Stimulated activated CD4-positive, alpha-beta T cell treated with anti-CD3 and anti-CD28 coated beads, Interleukin-2, amount 100 ng/mL, for 4 hours (primary cell): ENCODE measurements at places on chromosomes 11 and 22.

GRCh38 chr11:71423181-71423790 lies 24.9 kb downstream of the DHCR7 start:
- DNase-seq: no peak

DNA sequence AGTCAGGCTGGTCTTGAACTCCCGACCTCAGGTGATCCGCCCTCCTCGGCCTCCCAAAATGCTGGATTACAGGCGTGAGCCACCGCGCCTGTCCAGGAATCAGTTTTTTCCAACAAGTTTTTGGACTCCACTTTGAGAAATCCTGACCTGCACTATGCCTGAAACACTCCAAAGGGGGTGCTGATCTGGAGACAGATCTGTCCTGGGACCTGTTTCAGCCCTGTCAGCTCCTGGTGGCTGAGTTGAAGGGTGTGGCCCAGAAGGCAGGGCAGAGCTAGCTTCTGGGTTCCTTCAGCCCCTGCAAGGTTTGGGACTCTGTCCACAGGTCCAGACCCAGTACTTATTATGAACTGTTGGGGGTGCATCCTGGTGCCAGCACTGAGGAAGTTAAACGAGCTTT lies 1.2 kb downstream of the DNAJC4 start:
- no peak for DNase-seq

DNA sequence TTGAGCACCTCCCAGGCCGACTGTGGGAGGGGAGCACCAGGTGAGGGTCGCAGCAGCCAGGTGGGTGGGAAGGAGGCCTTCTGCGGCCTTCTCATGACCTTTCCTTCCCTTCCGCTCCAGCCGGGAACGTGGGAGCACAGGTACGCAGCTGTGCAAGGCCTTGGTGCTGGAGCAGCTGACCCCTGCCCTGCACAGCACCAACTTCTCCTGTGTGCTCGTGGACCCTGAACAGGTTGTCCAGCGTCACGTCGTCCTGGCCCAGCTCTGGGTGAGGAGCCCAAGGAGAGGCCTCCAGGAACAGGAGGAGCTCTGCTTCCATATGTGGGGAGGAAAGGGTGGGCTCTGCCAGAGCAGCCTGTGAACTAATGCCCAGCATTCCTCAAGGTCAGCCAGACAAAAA lies 2.6 kb downstream of the IL18BP start:
- no peak for DNase-seq

- DNase-seq: no peak
These were observed 293.2 kb downstream of the ETS1 start for GRCh38 chr11:128294001-128294670.

- DNase-seq: no peak
These were observed 36.4 kb downstream of the SWAP70 start for GRCh38 chr11:9700105-9700801.

GRCh38 chr11:61488651-61489291 lies 19.8 kb upstream of the LRRC10B start:
- DNase-seq: no peak

DNA sequence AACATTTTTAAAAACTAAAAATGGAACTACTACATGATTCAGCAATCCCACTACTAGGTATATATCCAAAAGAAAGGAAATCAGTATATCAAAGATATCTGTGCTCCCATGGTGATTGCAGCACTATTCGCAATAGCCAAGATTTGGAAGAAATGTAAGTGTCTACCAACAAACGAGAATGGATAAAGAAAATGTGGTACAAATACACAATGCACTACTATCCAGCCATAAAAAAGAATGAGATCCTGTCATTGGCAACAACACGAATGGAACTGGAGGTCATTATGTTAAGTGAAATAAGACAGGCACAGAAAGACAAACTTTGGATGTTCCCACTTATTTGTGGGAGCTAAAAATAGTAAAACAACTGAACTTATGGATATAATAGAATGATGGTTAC lies 575.9 kb upstream of the CCDC90B start:
- DNase-seq: no peak

DNA sequence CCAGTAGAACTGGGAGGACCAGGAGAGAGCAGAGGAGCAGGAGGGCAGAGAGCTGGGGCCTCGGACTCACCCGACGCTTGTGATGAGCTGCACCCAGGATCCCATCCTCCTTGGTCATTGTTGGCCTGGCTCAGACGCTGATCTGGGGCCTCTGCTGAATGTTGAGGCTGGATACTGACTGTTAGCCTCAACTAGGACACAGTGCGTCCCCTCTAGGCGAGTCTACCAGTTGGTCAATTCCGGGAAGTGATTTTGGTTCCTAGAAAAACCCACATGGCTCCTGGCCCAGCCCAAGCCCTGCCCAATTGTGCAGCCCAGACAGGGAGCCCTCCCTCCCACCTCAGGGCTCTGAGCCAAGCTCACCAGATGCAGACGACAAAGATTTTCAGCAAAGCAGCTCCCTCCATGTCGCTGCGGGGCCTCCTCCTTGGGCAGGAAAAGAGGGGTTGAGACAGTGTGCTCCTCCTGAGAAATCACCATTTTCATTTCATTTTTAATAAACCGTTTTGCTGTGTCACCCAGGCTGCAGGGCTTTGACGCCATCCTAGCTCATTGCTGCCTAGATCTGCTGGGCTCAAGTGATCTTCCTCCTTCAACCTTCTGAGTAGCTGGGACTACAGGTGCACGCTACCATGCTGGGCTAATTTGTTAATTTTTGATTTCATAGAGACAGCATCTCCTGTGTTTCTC lies at the start of gene APOL4:
TSS of gene APOL4 (minus strand) at position 180 of the 690 bp plus-strand sequence. CDS start at position 105, 75 bp downstream.
- DNase-seq: no peak

DNA sequence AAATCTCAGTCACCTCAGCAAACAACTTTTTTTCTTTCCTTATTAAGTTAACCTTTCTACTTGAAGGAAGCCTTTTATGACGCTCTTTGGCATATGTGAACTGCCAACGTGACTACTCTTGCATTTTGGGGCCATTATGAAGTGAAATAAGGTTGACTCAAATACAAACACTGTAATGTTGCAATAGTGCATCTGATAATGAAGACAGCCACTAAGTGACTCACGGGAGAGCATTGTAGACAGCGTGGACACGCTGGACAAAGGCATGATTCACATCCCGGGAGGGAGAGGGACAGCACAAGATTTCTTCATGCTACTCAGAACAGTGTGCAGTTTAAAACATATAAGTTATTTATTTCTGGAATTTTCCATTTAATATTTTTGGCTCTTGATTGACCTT lies 560.8 kb downstream of the ETS1 start:
- DNase-seq: no peak

- no peak for DNase-seq
These were observed 73.4 kb downstream of the MYEOV start for GRCh38 chr11:69367211-69367964.

DNA sequence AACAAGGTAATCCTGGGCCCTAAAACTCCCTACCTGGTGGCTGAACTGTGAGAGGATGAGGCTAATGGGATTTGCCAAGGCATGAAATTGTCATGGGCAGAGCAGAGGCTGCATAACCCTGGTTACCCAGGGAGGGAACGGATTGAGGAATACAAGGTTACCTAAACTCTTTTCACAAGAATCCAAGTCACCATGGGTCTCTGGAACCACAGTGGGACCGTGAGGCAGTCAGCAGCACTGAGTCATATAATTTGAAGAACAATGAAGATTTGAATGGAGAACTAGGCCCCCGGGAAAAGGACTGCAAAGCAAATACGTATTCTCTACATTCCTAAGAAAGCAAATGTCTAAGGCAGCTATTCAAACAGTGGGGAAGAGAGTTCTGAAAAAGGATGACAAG lies 19.8 kb downstream of the CAT start:
- DNase-seq: no peak

- DNase-seq: no peak
These were observed 2.9 kb downstream of the B3GNT6 start for GRCh38 chr11:77037057-77037456.
